ENCODE measurements at places on chromosomes 7 and 10.
A peak's percentile ranks its signal among the peaks of the same experiment; 100 is the strongest.

GRCh38 chr7:45026984-45027773 lies 27.2 kb downstream of the CCM2 start:
- DNase-seq, result peak; percentile 27

DNA sequence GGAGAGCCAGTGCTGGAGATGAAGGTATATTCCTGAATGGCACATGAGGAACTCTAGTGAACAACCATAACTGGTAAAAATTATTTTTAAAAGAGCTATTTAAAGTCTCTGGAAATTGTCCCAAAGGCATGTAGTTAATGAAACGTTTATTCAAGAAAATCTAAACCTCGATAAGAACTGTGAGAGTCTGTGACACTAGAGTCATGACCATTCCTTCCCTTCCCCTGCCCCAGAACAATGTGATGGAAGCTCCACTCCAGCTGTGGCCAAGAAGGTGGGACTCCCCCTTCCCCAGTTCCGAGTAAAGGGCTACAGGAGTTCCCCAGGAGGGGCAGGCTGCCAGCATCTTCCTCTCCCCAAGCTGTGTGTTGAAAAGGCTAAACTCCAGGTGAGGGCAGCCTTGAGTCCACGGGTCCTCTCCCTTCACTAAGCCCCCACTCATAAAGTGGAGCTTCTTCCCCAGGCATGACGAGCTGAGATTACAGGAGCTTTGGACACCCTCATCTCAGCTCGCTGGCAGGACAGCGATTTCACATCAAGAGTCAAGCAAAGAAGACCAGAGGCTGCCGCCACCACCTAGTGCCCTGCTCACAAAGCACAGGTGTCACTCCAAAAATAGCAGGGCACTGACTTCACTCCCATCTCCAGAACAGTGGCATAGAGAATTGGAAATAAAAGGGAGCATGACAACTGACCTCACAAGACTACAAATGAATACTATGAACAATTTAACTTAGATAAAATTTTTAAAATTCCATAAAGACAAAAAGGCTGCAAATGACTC lies 68.5 kb downstream of the NHLRC2 start:
- no peak for DNase-seq

- no peak for DNase-seq
These were observed 152.9 kb downstream of the CCDC3 start for GRCh38 chr10:12848439-12849173.

DNA sequence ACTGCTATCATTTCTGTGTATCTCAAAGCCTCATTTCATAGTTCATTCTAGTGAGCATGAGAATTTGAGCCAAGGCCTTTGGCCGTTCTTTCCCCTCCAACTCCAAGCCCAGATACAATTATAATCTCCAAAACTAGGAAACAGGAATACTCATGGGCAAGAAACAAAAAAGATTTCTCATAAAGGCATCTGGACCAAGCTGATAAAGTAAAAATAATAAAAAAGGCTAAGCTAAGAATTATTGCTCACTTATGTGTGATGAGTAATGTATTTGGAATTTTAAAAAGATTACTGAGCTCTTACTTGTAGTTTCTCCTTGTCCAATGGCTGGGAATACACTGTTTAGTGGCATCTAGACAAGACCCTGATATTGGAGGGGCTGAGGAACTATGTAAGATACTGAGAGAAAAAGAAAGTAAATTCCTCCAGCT lies 196.4 kb upstream of the POM121L12 start:
- DNase-seq, result no peak

- no peak for DNase-seq
These were observed 20.7 kb downstream of the GTF2IRD1 start for GRCh38 chr7:74474271-74474865.

- no peak for DNase-seq
These were observed 513.6 kb downstream of the ATRNL1 start for GRCh38 chr10:115606741-115607140.
